AG04450 (cell line): ENCODE measurements at places on chromosomes 1 and 21.
A peak's percentile ranks its signal among the peaks of the same experiment; 100 is the strongest.

DNA sequence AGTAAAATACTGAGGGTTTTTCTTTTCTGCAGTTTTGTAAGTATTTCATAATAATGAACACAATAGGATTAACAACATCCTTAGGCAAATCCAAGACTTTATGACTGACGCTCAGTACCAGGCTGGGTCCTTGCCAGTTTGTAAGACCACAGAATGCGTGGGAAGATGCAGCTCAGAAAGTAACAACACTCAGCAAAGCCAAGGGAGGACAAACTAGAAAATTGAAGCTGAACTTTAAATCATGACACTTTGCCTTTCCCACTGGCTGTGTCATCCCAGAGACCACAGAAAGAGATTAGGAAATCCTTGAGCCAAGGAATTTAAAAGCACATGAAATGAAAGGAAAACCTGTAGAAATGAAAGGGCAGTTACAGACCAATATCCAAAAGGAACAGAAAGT, 426.3 kb upstream of the CHRM3 start:
- DNase-seq, result no peak

DNA sequence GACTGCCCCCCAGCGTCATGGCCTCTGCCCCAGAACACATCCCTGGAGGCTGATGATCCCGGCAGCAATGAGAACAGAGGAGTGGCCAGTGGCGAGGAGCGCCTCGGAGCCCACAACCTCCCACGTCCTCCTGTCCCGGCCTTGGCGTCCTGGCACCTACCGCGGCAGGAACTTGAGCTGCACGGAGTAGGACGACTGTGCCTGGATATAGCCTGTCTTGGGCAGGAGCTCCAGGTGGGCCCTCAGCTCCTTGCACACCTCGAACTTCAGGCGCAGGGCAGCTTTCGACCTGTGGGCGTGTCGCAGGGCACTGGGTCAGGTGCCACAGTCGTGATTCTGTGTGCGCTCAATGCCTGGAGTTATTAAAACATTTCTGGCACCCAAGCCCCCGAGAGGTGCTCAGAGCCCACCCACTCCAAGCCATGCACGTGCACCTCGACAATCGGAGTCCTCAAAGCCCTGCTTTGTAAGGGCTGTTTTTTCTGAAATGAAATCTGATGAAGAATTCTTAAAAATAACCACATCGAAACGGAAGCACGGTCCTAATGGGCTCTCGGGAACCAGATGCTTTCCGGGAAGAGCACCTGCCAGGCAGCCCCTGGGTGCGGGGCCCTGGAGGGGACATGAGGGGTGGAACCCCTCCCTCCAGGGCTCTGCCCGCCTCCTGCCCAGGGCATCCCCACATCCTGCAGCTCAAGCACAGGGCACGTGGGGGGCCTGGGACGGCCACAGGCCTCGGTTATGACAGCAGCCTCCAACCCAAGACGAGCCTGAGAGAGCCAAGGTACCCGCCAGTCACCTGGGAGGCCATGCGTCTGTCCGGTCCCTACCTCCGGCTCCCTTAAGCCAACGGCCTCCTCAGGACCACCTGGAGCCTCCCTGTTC, 23.0 kb upstream of the TMEM52 start:
- no peak for DNase-seq

GRCh38 chr1:196651079-196651478, 764 bp upstream of the CFH start:
- DNase-seq, result no peak

DNA sequence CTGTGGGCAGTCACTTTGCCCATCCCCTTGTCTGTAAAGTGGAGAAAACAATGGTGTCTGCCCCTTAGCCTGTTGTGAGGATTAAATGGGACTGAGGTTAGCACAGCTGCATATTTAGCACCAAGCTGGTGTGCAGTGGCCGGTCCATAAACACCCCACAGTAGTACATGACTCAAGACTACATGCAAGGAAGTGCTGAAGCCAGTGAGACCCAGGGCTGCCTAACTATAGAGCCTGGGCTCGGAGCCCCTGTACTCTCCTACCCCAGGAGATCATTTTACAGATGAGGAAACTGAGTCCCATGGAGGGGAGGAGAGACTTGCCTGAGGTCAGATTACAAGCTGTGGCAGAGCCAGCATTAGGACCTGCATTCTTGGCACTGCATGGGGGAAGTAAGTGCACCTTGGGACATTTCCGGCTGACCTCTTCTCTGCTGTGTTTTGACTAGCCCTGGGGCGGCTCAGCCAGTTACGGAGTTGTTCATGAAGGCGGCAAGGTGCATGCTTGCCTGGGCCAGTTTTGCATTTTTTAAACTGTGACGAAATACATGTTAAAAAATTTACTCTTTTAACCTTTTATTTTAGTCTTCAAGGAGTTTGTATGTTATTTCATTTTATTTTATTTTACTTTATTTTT, 3.2 kb downstream of the SERINC2 start:
- DNase-seq, result no peak

GRCh38 chr1:205536759-205537361, 32.4 kb downstream of the CDK18 start:
- no peak for DNase-seq

DNA sequence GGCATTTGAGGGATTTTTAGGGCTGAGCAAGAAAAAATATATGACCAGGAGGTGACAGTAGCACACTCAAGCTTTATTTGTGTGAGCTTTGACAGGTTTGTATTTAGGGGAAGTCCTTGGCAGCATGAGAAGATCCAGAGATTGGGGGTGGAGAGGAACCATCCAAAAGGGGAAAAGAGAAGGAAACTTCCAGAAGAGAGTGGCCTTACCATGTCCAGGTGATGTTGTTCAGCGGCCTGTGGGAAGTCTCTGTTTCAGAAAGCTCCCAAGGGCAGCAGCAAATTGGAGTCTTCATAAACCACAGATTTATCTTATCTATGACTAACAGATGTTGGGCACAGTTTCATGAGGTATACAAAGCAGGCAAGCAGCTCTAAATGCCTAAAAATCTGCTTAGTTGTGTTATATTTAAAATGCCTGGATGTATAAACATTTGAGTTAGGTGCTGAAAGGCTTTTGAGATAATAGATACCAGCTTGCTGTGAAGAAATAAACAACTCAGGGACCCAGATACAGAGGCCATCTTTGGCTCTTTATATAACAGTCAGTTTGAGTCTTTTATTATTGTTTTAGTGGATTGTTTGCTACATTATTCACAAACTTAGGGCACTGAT, 21.2 kb upstream of the ADAR start:
- no peak for DNase-seq

GRCh38 chr1:87023326-87023725, 108.9 kb downstream of the HS2ST1 start:
- DNase-seq, result no peak

DNA sequence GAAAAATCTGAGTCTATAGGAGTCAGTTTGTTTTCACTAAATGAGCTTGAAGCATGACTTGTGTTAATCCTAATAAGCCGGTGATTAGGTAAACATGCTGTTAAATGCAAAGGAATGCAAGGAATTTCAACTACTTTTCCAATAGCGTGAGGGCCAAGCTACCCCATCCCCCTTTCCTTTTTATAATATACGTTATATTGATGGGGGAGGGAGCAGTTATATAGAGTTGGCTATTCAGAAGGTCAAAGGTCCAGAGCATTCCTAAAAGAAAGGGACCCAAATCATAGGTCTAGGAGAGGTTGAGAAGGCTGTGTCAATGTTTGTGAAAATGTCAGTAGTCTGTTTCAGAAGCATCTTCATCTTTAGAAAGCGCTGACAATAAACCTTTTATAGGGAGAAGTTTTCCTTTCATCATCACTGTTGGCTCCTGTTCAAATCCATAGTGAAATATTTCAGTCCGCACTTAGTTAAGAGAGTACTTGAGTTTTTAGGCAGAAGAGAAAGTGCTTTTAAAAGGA, 3.8 kb downstream of the CCN1 start:
- DNase-seq, result peak; percentile 86

GRCh38 chr1:91798740-91799139, 87.2 kb downstream of the TGFBR3 start:
- DNase-seq, result no peak

GRCh38 chr21:28696844-28697410, 295.8 kb downstream of the LTN1 start:
- no peak for DNase-seq

DNA sequence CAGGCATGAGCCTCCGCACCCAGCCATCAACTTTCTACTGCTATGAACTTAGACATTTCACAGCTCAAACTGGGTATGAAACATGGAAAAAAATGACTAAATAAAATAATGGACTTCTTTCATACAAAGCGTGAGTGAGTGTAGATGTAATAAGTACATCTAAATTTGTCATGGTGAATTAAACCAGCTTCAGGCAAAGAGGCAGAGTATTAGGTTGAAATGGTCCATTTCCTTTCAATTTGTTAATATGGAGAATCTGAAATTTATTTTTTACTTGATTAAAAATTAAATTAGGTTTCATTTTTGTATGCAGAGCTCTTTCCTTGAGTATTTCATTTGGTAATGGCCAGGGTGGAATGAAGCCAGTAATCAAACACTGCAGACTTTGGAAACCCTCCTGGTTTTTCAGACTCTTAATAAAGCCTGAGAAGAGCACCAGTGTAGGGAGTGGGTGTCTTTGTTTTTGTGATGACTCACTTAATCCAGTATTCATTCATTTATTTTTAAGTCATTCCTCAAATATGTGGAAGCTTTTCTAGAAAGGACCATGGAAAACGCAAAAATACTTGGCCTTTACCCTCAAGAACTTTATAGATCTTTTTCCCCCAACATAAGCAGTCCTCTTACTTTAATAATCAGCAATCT, 49.2 kb downstream of the ALG14 start:
- peak; percentile 76 for DNase-seq

DNA sequence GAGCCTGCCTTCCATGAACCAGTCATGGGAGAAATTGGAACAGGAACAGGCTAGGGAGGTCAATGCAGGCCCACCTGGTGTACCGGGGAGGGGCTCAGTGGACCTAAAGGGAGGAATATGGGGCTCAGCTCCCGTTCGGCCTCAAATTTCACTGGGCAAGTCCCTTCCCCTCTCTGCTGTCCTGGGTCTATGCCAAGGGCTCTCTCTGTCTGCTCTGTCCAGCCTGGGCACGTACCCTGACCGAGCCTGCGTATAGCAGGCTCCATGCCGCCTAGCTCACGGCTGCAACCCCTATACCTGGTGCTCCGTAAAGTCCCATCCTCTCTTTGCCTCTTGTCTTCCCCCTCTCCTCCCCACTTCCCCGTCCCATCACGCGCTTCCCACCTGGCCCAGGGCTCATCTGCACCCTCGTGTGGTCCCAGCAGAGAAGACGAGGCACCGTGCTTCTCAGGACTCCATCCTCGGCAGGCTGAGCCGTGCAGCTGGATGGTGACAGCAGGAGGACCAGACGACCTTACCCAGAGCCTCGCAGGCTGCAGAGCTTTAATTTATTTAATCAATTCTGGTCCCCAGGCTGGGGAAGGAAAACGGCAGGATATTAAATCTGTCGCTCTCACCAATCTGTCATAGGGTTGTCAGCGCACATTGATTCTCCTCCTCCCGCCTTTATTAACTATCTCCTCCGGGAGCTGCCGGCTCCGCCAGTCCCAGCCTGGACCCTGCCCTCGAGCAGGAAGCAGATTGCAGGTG, 25.0 kb upstream of the DISP3 start:
- no peak for DNase-seq

DNA sequence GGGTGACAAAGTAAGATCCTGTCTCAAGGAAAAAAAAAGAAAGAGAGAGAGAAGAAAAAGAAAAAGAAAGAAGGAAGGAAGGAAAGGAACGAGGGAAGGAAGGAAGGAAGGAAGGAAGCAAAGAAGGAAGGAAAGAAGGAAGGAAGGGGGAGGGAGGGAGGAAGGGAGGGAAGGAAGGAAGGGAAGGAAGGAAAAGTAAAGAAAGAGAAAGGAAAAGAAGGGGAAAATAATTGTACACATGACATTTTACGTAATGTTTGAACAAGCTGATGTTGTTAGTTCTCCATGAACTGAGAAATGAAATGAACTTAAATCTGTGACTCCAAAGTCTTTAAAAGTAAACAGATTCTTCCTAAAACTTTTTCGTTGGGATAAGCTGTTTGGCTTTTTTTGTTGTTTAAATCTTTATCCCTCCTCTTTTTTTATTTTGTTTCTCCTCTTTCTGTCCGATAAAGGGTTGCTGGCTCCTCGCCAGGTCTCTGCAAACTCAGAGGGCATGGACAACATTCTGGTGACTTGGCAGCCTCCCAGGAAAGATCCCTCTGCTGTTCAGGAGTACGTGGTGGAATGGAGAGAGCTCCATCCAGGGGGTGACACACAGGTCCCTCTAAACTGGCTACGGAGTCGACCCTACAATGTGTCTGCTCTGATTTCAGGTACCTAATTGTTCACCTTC, 59.8 kb downstream of the IL12RB2 start:
- no peak for DNase-seq

DNA sequence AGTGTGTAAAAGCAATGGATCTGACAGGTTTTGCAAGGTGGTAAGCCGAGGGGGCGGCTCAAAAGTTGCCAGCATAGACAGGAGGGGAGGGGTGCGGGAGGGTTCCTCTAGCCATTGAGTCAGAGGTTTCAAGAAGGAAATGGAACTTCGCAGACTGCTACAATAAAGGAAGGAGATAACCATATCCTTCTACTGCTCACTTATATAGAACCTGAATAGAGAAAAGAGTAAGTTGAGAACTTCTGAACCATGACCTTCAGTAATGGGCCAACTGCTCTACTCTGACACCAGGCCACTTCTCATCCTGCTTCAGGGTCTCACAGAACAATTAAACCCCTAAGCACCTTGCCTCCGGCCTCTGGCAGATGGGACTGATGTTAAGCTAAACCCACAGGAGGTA, 26.3 kb upstream of the BCAR3 start:
- no peak for DNase-seq

- DNase-seq, result no peak
Observed at GRCh38 chr1:10082785-10083479, 50.2 kb downstream of the UBE4B start.

GRCh38 chr1:183443466-183443865, 25.3 kb upstream of the NMNAT2 start:
- DNase-seq, result no peak

GRCh38 chr1:116737020-116737854, 17.0 kb upstream of the CD2 start:
- DNase-seq, result peak; percentile 3

DNA sequence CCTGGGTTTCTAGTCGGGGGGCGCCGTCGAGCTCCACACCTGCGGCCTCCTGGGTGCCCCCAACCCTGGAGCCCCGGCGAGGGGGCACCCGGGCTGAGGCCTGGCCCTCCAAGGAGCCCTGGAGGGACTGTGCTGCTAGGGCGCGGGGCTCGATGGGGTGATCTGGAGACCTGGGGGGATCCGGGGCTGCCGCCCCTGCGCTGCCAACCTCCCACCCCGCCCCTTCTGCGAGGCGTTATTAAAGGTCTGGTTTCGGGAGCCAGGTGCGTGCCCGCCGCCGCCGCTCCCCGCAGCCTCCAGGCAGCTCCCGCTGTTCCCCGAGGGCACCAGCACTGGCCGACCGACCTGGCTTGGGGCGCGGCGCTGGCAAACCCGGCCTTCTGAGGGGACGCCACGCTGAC, 746 bp upstream of the POFUT2 start:
- DNase-seq, result no peak

- no peak for DNase-seq
Observed at GRCh38 chr1:113793878-113794834, 18.1 kb downstream of the RSBN1 start.

DNA sequence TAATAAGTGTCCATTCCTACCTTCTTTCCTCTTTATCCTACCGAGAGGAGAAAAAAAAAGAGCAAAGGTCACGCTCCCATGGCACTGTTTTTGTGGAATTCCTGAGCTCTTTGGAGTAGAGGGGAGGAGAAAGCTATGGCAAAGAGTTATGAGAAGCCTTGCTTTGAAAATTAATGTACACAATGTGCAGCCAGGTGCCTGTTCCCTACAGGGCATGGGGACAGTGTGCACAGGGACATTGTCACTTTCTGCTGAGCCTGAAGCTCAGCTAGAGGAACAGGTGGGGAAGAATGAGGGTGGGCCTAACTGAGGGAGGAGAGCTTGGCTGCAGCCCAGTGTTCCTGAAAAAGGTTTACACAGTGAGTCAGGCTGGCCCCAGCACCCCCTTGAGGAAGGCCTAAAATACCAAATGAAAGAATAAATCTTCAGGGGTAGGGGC, 66.1 kb downstream of the PLXNA2 start:
- DNase-seq, result no peak
